ENCODE measurements at places on chromosomes 12 and 14.

- H3K36me3 ChIP-seq = no peaks in the 10 kb centered on the region
- no peak for DNase-seq
- peaks cover 49% of the 10 kb centered on the region for H3K27me3 ChIP-seq
- H3K27ac ChIP-seq = no peak overlapping the region
- no peak overlapping the region for H3K4me3 ChIP-seq
These were observed 3.8 kb downstream of the LRP1 start for GRCh38 chr12:57131896-57132744.

GRCh38 chr12:12779529-12779928, 5.9 kb upstream of the APOLD1 start:
- no peak overlapping the region for H3K4me3 ChIP-seq
- no peaks in the 10 kb centered on the region for H3K4me1 ChIP-seq
- no peaks in the 10 kb centered on the region for H3K27me3 ChIP-seq
- no peak for DNase-seq
- H3K36me3 ChIP-seq = no peaks in the 10 kb centered on the region

GRCh38 chr12:129486931-129487330, 416.9 kb downstream of the TMEM132D start:
- no peaks in the 10 kb centered on the region for H3K27me3 ChIP-seq
- no peaks in the 10 kb centered on the region for H3K36me3 ChIP-seq
- H3K4me1 ChIP-seq = no peaks in the 10 kb centered on the region
- H3K4me3 ChIP-seq = no peak overlapping the region

DNA sequence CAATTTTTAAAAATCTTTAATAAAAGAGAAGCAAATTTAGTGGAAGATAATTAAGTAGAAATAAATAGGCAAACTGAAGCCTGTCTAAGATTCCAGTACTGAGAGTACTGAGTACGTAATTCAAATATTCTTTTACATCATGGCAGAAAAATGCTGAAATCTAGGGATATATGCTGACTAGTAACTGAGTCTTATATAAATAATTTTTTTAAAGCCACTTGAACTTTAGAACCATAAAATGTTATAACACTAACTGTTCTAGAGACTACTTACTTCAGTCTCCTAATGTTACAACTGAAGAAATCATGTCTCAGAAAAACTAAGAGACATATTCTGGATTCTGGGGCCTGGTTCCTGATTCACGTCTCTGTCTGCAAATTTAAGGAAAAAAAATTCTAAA, 230.6 kb upstream of the PLEKHG7 start:
- peak overlapping the region; percentile 94 for H3K27ac ChIP-seq
- H3K36me3 ChIP-seq = peaks cover 23% of the 10 kb centered on the region
- H3K4me1 ChIP-seq = peaks cover 54% of the 10 kb centered on the region
- no peak for DNase-seq
- no peaks in the 10 kb centered on the region for H3K27me3 ChIP-seq

DNA sequence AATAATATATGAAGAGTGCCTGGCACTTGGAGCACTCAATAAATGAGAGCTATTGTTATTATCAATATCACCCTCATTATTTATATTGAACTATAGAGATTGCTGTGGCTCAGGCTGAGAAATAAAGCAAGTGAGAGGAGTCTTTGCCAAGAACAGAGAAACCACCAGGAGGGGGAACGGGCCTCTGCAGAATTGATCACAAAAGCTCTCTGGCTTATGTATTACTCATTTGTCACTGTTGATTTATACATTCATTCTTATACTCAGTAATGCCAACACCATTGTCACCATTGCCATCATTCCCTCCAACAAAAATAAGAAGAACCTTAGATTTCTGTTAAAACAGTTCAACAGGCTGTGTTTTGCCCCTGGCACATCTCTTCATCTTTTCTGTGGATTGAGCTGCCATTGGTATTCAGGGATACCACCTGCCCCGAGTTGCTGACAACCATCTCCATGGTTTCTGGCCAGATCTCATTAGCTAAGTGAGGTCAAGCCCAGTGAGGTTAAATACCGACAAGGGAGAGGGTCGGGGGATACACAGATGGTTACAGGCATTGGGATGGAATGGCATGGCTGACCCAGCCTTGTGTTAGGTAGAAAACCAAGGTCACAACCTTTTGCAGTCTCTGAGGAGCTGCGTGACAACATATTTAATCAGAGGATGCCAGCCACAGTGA, 21.8 kb upstream of the PCNX1 start:
- H3K4me3 ChIP-seq = no peak overlapping the region
- DNase-seq = no peak
- H3K4me1 ChIP-seq = peaks cover 27% of the 10 kb centered on the region
- no peak overlapping the region for H3K27ac ChIP-seq

DNA sequence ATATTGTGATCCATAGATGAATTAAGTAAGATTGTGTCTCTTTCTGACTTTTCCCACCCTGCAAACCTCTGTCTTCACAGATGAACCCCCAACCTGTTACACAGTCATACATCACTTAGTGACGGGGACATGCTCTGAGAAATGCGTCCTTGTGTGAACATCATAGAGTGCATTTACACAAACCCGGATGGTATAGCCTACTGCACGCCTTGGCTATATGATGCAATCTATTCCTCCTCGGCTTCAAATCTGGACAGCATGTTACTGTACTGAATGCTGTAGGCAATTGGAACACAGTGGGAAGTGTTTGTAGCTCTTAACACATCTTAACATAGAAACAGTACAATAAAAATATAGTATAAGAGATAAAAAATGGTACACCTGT, 7.4 kb upstream of the TESPA1 start:
- peaks cover 42% of the 10 kb centered on the region for H3K4me1 ChIP-seq
- no peaks in the 10 kb centered on the region for H3K36me3 ChIP-seq

DNA sequence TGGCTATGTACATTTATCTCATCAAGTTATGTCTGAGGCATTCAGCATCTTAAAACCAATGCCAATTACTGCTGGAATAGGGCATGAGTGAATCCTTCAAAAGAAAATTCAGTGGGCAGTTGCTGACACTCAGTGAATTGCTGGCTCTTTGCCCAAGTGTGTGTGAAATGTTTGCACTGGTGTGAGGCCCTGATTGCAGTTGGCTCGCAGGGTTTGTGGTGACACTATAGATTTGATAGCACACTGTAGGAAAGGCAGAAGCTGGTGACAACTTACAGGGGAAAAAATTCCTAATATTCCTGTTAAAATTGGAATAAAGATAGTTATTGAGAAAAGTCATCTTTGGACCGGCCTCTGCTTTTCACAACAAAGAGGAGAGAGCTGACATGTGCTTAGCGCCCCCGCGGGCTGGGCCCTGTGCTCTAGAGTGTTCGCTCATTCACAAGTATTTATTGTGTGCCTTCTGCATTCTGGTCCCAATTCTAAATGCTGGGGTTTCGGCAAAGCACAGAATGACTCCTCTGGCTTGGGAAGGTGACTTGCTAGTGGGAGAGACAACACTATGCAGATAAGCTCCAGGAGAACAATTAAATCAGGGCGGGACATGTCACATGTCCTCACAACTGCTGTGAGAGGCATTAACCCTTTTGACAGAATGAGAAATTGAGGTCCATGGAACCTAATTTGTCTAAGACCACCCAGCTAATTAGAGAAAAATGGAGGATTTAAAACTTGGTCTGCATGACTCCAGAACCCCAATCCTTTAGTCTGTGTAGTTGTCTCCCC, 418.7 kb downstream of the NPAS3 start:
- H3K36me3 ChIP-seq = no peaks in the 10 kb centered on the region
- DNase-seq = no peak
- H3K4me1 ChIP-seq = no peaks in the 10 kb centered on the region
- no peak overlapping the region for H3K27ac ChIP-seq
- H3K4me3 ChIP-seq = no peak overlapping the region

DNA sequence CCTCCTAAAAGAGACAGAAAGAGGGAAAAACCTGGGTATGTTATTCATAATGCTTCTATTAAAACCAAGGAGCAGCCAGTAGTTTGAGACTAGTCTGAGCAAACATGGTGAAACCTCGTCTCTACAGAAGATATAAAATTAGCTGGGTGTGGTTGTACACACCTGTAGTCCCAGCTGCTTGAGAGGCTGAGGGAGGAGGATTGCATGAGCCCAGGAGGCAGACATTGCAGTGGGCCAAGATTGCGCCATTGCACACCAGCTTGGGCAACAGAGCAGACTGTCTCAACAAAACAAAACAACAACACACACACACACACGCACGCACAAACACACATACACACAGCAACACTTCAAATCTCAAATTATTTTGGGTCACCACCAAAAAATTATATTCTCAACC, 27.8 kb downstream of the HECTD4 start:
- no peaks in the 10 kb centered on the region for H3K36me3 ChIP-seq
- peaks cover 46% of the 10 kb centered on the region for H3K4me1 ChIP-seq
- peak overlapping the region; percentile 79 for H3K27ac ChIP-seq
- H3K27me3 ChIP-seq = no peaks in the 10 kb centered on the region
- peak overlapping the region; percentile 64 for H3K4me3 ChIP-seq

GRCh38 chr14:94483729-94484275, 7.8 kb upstream of the SERPINA9 start:
- H3K36me3 ChIP-seq = no peaks in the 10 kb centered on the region
- no peak for DNase-seq
- no peak overlapping the region for H3K4me3 ChIP-seq

DNA sequence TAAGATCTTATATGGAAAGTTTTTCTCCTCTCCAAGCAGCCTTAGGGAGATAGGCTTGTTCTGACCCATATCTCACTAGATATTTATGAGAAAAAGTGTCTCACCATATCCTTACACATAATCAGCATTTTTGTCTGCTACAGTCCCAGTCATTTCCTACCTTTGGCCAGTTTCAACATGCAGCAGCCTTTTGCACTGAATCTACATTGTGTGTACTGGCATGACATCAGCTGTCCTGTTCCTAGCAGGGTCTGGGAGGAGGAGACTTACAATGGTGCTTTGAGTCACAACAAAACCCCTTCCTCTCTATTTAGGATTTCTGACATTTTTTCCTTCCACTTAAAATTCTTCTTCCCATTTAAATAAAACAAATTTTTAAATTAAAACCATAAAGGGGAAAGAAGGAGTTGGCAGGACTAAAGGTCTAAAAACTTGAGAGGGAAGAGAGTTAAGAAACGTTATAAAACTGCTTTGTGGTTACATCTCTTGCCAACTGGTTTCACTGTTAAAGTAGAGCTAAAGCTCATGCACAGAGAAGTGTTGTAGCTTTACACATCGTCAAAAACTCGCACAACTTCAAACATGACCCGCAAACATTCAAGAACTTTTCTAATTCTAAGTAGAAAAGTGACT, 53.3 kb upstream of the CERS5 start:
- no peaks in the 10 kb centered on the region for H3K27me3 ChIP-seq
- H3K36me3 ChIP-seq = no peaks in the 10 kb centered on the region
- H3K27ac ChIP-seq = no peak overlapping the region

GRCh38 chr14:103118018-103118662, 5.1 kb upstream of the TNFAIP2 start:
- no peaks in the 10 kb centered on the region for H3K36me3 ChIP-seq
- no peak for DNase-seq
- no peak overlapping the region for H3K4me3 ChIP-seq
- no peak overlapping the region for H3K27ac ChIP-seq
- peaks cover 13% of the 10 kb centered on the region for H3K4me1 ChIP-seq
- peaks cover 18% of the 10 kb centered on the region for H3K27me3 ChIP-seq

- H3K4me3 ChIP-seq = no peak overlapping the region
- no peak overlapping the region for H3K27ac ChIP-seq
- H3K36me3 ChIP-seq = no peaks in the 10 kb centered on the region
- no peaks in the 10 kb centered on the region for H3K4me1 ChIP-seq
- H3K27me3 ChIP-seq = no peaks in the 10 kb centered on the region
- DNase-seq = no peak
These were observed 88.4 kb downstream of the BBS10 start for GRCh38 chr12:76259660-76260389.

- DNase-seq = no peak
- peak overlapping the region; percentile 15 for H3K27ac ChIP-seq
- peak overlapping the region; percentile 70 for H3K4me3 ChIP-seq
- no peaks in the 10 kb centered on the region for H3K27me3 ChIP-seq
These were observed 38.4 kb upstream of the BCL2L14 start for GRCh38 chr12:12032260-12032791.

DNA sequence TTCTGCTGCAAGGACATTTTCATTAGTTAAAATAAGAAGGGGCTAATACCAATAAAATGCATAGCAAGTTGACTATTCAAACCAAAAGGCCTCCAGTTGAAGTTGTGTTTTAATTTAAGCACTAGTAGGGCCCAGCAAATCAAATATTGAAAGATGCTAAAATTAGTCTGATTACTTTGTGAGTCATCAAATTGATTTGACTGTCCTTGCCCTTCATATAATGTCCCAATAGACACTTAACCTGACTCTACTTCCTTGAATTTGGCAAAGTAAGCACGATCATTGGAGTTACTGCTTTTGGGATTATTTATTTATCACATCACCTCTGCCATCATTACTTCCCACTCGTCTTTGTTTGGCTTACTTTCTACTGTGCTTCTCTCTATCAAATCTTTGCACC, 798.5 kb downstream of the DIO2 start:
- no peak for DNase-seq
- H3K4me3 ChIP-seq = no peak overlapping the region
- H3K27ac ChIP-seq = no peak overlapping the region
- no peaks in the 10 kb centered on the region for H3K36me3 ChIP-seq
- H3K4me1 ChIP-seq = no peaks in the 10 kb centered on the region
- no peaks in the 10 kb centered on the region for H3K27me3 ChIP-seq

DNA sequence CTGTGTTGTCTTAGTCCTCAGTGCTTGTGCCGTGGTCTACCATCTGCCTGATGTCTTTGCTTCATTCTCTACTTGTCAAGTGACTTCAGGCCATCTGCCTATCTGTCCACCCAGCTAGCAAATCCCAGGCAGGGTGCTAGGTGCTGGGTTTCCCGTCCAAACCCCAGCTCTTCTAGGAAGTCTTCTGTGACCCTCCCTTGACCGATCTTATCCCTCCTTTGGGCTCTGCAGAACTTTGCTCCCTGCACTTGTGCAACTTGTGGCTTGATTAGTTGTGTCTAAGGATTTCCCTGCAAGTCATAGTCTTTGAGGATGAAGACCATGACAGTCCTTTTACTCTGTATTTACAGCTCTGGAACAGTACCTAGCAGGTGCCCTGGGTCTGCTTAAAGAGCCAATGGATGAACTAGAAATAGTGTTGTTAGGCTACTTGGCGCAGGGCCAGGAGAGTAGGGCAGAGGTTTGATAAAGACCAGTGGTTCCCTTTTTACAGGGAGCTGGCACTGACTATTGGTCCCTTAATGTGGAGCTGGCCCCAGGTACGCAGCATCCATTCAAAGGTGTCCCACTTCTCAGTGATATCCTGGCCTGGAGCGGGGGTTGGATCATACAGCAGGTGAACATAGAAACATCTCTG, 60.1 kb downstream of the ADCK1 start:
- no peaks in the 10 kb centered on the region for H3K4me1 ChIP-seq
- no peak overlapping the region for H3K4me3 ChIP-seq
- no peak for DNase-seq
- H3K36me3 ChIP-seq = peaks cover 10% of the 10 kb centered on the region
- H3K27ac ChIP-seq = no peak overlapping the region

GRCh38 chr14:100539003-100539660, 48.1 kb downstream of the BEGAIN start:
- peaks cover 10% of the 10 kb centered on the region for H3K36me3 ChIP-seq
- H3K27me3 ChIP-seq = no peaks in the 10 kb centered on the region
- H3K4me3 ChIP-seq = no peak overlapping the region

DNA sequence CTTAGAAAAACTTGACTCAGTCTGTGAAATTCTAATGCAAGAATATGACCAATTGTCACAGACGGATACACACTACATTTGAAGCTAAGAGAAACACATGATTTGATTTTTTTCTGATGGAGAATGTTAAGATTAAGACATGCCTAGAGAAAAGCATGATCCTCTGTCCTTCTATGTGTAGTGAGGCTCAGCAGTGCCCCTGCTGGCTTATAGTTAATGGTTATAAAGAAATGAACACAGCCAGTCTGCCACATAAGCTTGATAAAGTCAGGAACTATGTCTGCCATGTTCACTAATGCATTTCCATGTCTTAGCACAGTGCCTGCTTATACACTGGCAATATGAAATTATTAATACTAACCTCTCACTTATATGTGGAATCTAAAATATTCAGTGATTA, 168.1 kb upstream of the DAAM1 start:
- no peaks in the 10 kb centered on the region for H3K27me3 ChIP-seq
- no peaks in the 10 kb centered on the region for H3K36me3 ChIP-seq
- no peak for DNase-seq
- H3K4me1 ChIP-seq = no peaks in the 10 kb centered on the region
- no peak overlapping the region for H3K4me3 ChIP-seq

Data from naive B cell (primary cell).